ENCODE measurements at places on chromosomes 16 and 17.

GRCh38 chr16:85166699-85167588 is 54.7 kb upstream of the CIBAR2 start:
- DNase-seq, result no peak

GRCh38 chr17:50209472-50210239 is 8.2 kb upstream of the COL1A1 start:
- DNase-seq, result no peak

- no peak for DNase-seq
Measured at GRCh38 chr16:27483624-27484023, 66.1 kb downstream of the GTF3C1 start.

DNA sequence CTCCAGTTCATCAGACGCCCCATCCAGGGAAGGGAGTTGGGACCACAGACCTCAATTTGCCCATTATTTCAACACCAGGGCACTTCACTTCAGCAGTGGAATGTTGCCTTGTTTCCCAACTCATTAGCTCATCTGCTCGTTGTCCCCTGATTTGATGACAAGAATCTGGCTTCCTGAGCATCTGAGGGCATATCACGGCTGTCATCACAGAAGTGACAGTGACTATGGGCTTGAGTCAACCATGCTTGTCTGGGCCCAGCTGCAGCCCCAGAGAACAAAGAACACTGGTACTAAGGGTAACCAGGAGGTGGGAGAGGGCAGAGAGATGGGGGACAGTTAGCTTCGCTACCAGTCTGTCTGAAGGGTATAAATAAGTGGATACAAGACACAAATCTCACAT is 266.0 kb upstream of the SDK2 start:
- no peak for DNase-seq

GRCh38 chr17:6698004-6698403 is 15.2 kb downstream of the SLC13A5 start:
- DNase-seq, result no peak

- DNase-seq, result no peak
Measured at GRCh38 chr17:16052486-16052885, 52.9 kb downstream of the TTC19 start.
